ENCODE measurements at places on chromosomes 13 and 19.

DNA sequence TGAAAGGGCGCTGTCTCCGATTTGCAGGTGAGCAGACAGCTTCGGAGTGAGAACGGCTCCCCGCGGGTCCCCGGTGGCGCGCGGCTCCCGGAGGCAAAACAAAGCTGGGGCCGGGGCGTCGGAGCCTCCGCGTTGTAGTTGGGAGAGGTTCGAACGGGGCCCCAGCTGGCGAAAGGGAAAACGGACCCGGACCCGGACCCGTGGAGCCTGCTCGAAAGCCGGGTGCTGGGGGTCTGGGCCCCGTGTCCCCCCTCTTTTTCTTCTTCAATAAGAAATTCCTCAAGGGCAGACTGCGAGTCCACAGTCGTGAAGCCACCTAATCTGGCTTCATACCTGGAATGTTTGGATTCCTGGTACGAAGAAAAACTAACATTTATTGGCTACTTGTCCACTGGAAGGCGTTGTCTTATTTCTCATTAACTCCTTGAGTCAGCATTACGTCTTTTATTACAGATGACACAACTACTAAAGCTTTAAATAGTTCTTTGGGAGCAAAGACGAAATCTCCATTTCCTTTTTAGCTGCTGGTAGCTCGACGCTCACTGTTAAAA lies 632 bp upstream of the MTIF3 start:
- no peak for DNase-seq

- DNase-seq = no peak
Measured at GRCh38 chr13:40681341-40682146, 15.1 kb upstream of the FOXO1 start.

DNA sequence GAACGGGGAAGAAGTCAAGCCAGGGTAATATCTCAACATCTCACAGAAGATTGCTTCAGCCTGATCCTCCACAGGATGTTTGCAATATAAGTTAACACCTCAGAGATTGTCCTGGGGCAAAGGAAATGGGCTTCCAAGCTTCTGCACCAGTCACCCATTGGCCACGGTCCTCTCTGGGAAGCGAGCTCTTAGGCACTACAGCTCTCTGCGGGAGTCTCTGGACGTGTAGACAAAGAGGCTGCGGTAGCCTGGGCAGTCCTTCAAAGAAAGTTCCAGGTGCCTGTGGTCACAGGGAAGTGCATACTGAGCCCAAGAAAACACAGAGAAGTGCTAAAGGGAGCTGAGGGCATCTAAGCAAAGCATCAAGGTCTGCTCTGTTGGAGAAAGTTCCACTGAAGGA lies 805.7 kb downstream of the DIAPH3 start:
- no peak for DNase-seq

DNA sequence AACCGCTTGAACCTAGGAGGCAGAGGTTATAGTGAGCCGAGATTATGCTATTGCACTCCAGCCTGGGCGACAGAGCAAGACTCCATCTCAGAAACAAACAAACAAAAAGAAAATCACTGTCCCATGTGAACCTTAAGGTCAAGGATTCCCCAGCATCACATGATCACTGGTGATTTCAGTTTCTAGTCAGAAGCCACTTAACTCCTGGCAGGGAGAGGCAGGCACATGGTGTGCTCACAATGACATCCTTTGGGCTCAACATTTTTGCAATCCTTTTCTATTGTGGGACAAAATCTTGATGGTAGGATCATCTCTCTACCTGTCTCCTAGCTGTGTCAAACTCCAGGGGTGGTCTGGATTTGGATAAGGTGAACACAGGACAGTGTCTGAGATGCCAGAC lies 12.1 kb downstream of the AKAP8 start:
- DNase-seq = no peak

DNA sequence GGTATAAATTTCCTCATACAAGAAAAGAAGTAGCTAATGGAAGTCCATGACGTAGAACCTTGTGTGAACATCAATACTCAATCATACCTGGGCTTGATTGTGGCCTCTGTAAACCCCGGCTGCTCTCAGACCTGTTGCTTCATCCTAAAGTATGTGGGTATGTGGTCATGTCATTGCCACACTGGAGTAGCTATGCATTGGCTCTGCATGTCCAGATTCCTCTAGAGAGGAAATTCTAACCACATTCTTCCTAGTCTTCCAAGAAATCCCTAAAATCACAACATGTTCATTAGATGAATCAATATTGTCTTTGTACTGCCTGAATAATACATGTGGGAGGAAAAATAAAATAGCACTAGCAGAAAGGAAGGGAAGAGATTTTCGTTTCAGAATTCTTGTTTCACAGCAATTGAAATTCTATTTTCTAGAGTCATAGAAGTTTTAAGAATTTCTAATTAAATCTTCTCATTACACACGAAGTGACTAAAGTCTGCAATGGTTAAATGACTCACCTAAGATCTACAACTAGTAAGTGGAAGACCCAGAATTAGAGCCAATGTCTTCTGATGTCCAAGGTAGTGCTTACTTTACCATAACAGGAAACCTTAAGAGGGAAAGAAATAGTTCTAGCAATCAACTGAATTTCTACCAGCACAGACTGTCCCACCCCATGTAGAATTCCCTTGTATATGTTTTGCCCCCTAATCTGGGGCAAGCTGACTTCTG lies 28.0 kb downstream of the RXFP2 start:
- DNase-seq = no peak

All from stimulated activated CD8-positive, alpha-beta memory T cell treated with anti-CD3 and anti-CD28 coated beads, Interleukin-2, amount 100 ng/mL, for 1 hour (primary cell).